ENCODE measurements at places on chromosomes 16 and 17.

DNA sequence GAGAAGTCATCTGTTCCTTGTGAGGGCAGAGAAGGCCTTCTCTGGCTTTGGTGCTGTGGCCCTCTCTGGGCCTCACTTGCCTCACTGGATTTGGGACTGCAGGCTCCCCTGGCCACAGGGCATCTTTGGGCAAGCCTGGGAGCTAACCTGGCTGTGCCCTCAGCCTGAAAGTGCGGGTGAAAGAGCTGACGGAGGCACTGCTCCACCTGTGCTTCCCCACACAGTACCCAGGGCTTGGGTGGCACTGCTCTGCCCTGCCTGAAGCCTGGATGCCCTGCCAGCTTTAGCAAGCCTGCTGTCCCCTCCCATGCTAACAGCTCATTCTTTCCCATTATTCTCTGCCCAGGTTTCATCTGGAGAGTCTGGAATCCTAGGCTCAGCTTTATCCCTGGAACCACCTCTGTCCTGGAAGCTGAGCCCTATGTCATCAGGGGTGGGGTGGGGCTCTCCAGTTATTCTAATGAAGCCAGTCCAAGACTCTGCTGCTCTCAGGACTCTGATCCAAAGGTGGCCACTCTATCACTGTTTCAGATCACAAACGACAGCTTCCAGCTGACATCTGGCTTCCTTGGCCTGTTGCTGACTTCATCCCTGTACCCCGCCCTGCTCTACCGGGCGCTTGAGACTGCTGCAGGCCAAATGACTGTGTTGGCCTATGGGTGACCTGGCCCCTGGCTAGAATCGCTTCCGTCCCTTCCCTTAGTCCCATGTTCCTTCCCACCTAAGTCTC lies 29.3 kb downstream of the HIC1 start:
- no peak for DNase-seq

- DNase-seq: no peak
These were observed 81.1 kb downstream of the TBC1D16 start for GRCh38 chr17:79954281-79955166.

- DNase-seq: no peak
These were observed 45.3 kb downstream of the JPH3 start for GRCh38 chr16:87647431-87648185.

DNA sequence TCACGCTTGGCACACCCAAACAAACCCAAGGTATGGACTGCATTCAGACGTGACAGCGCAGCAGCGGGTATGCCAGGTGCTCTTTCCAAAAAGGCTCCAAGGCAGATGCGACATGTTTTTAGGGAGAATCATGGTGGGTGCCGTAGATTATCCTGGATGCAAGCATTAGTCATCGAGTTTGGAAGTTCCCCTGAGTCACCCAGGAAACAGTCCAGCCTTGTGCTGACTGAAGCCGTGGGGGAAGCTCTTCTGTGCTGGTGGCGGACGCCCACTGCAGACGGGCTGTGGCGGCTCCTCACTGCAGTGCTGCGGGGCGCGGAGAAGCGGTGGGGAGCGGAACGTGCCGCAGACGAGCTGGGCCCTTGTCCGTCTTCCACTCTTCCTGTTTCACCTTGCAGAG lies 13.9 kb downstream of the JPT2 start:
- DNase-seq: no peak

GRCh38 chr17:70423562-70423961 lies 254.2 kb downstream of the KCNJ2 start:
- no peak for DNase-seq

DNA sequence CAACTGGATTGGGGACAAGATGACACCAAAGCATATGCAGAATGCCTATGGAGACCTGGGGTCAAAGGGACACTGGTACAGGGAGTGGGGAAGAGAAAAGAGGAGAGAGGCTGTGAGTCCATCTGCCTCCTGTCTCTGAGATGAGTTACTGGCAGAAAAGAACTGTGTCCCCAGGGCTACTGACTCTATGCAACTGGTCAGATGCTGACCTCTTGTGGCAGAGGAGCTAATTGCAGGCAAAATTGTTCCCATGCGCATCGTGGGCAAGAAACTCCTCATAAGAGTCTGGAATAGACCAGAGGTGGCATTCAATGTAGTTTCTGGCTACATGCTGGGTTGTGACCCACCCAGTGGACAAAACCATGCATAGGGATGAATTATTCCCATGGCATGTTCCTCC lies 26.1 kb upstream of the MLKL start:
- DNase-seq: no peak

- no peak for DNase-seq
These were observed 69.3 kb downstream of the ABR start for GRCh38 chr17:1110541-1110861.

- DNase-seq: no peak
These were observed 8.9 kb upstream of the NME1 start for GRCh38 chr17:51144266-51145022.

DNA sequence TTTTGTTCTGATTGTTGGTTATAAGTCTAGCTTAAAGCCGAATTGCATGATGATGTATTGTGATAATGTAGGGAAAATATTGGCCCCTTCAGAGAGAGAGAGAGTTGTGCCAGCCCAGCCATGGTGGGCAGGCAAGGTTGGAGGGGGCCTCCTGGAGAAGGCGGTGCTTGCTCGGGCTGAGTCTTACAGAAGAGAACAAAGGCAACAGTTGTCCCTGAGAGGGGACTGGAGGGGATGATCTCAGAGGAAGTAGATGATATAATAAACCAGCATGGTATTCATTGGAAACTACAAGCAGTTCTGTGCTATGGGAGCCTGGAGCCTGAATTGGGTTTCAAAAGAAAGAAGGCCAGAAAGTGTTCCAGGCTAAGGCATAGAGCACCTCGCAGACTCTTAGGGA lies 173.8 kb downstream of the RPTOR start:
- no peak for DNase-seq

DNA sequence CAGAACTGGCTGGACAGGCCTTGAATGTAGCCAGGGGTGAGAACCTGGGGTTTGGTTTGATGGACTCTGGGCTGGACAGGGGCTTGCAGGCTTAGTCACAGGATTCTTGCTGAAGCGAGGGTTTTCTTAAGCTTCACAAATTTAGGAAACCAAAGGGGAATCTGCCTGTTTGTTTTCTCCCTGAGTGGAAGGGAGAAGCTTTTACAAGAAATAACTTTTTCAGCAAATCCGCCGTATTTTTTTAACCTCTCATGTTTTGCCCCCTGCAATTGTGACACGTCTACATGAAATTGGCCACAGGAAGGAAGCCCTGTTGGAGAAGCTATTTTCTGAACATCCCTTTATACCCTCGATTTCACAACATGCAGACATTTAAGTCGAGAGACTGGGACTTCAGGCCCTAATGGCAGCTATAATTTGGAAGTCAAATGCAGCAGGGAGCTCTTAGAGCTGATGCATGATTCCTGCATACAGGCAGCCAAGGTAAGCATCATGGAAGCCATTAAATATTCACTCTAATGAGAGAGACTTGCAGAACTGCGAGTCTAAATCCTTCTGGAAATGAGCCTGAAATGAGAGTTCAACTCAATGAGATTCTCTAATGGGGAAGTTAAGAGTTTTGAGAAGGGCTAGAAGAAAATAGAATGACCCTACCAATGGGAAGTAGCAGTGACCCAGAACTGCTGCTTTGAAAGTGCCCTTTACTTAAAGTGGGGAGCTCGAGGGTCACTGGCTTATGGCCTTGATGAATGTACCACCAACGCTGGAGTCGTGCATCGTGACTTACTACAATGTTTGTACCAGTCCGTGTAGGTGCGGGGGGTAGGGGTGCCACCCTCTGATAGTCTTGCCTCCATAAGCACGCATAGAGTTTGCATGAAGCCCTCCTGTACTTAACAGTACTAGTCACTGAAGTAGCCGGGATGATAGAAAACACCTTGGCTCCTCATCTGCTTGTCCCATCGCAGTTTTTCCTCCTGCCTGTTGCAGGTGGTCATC lies 45.1 kb upstream of the IRF8 start:
- DNase-seq: no peak

GRCh38 chr16:19389246-19389645 lies 28.4 kb upstream of the TMC5 start:
- no peak for DNase-seq

All from activated T-helper 1 cell treated with Interleukin-2 at 50 U/mL for 16 hours (primary cell).